ENCODE measurements at places on chromosomes 3 and 15. TPM values are rescaled to one million over a fixed set of nuclear protein-coding genes. Genes with fewer than 3 reads are reported as not detected.

Gene CACNA1D
- total RNA-seq, result 0.46 TPM

- DNase-seq, result no peak
Observed at GRCh38 chr3:123323781-123324180, 122.0 kb downstream of the SEC22A start.

DNA sequence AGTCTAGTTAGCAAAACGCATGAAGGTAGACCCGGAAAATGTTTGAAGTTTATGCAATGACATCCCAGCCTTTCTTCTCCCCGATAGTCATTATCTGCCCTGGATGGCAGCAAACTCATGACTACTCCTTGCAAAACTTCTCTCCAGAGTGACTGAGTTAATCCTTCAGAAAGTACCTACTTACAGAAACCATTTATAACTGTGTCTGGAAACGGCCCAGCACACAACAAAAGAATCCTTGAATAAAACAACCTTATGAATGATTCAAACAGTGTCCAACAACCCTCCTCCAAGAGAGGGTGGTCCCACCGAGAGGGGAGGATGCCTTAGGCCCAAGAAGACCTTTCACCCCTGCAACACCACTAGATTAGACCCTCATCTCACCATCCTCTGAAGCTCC is 14.2 kb downstream of the ST8SIA2 start:
- DNase-seq, result no peak

Gene FAIM
- 3.5 TPM for total RNA-seq

- DNase-seq, result no peak
Observed at GRCh38 chr3:10889206-10889960, 73.4 kb downstream of the SLC6A11 start.

DNA sequence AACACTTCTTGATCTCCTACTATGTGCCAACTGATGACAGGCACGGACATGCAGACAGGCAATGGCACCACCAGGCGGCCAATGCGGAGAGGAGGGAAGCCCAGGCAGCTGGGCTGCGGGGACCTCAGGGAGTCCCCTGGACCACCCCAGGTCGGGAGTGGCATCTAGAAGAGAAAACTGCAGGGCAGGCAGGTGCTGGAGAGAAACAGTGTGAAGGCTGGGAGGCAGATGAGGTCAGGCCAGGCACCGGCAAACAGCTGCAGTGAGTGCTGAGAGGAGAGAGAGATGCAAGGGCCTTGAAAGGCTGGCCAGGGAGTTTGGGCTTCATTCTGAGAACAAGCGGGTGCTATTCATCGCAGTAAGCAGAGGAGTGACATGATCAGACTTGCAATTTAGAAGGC is 29.1 kb downstream of the SLC6A1 start:
- DNase-seq, result no peak

Gene SPATA12
- total RNA-seq, result not detected

DNA sequence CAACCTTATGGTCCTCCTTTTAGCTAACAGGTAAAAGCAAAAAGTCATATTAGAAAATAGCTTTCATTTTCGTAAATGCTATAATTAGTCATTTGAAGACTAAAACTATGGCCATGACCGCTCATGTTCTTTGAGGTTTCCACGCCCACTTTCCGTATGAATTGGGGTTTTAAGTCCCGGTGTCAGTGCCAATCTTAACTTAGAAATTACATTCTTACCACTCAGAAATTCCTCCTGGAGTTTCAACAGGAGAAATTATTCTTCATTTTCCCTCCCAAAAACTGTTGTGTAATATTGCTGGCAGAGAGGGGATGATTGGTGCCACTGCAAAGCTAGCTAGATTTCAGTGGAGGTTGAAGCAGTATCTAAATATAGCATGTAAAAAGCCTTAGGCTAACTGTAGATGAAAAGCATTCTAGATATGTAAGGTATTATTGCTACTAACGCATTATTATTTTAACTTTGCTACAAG is 71.0 kb upstream of the MDFIC2 start:
- DNase-seq, result no peak

DNA sequence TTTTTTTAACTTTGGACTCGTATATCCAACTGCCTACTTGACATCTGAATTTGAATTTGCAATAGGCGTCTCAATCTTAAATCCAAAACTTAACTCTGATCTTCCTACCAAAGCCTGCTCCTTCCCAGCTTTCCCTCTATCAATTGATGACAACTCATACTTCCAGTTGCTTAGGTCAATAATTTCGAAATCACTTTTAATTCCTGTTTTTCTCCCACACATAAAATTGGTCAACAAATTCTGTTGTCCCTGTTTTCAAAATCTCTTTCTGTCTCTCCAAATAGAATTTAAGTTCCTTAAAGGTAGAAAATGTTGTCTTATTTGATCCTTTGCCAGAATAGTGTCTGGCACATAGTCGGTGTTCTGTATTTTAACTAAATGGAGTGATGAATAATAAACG is 332.4 kb downstream of the SATB1 start:
- no peak for DNase-seq

DNA sequence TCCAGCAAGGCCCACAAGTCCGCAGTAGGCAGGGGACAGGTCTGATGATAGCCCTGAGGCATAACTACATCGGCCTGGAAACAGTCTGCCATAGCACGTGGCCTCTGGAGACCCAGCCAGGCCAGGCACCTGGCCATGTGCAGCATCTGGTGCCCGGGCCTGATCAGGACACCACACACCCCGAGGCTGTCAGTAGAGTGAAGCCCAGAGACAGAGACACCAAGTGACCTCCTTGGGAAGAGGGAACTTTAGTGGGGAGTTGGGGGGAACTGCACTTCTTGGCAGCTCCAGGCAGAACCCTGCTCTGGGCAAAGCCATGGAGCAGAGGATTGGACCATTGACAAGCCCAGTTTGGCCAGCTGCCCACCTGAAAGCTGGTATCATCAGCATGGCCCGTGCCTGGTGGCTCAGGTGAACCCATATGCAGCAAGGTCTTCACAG is 1.2 kb downstream of the SHISA5 start:
- no peak for DNase-seq

Gene RSRC1
- total RNA-seq, result 21.4 TPM

GRCh38 chr3:28936154-28936553 is 344.7 kb upstream of the RBMS3 start:
- no peak for DNase-seq

DNA sequence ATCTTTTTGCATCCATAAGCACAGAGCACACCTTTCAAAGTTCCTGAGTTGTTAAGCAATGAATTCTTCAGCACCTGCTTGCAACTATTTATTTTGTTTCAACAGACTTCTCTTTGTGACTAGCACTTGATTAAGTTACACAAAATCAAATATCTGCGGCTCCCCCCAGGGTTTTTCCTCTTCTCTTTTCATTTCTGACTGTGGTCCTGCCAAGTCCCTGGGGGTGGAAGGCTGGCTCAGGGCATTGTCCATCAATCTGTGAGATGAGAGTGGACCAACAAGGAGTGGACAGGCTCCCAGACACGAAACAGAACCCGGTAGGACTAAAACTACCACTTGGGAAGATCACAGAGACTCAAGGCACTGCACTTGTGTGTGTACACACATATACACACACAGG is 96.8 kb downstream of the GABRB3 start:
- DNase-seq, result no peak

DNA sequence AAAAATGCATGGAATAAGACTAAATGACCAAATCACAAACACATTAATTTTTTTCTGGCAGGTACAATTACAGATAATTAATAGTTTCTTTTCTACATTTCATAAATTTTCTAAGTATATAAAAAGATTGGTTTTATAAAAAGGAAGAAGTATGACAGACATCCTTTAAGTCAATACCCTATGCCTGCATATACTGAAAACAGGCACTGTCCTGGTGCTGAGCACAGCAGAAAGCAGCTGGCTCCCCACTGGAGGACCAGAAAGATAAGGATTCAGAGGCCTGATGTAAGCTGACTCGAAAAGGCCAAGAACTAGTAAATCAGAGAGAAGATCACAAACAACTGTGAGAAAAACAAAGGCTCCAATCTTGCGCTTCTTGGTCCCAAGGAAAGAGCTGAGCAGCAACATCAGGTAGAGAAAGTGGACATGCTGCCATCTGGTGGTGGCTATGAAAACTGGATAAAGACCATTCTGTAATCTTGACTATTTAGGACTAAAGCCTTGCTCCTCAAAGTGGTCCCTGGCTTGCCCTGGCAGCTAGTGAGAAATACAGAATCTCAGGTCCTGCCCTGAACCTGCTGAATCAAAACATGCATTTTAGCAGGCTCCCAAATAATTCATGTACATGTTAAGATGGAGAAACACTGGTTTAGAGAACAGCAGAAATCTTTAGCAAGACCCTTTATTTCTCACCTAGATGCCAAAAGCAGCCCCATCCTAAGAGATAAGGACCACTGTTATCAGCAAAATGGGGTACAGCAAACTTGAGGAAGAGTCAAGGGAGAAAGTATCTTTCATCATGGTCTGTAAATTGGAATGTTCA is 76.0 kb downstream of the TRANK1 start:
- no peak for DNase-seq

Gene LTF
- total RNA-seq, result 5.4 TPM

GRCh38 chr3:151124476-151124875 is 39.0 kb downstream of the MED12L start:
- no peak for DNase-seq

Gene CCR8
- not detected for total RNA-seq

DNA sequence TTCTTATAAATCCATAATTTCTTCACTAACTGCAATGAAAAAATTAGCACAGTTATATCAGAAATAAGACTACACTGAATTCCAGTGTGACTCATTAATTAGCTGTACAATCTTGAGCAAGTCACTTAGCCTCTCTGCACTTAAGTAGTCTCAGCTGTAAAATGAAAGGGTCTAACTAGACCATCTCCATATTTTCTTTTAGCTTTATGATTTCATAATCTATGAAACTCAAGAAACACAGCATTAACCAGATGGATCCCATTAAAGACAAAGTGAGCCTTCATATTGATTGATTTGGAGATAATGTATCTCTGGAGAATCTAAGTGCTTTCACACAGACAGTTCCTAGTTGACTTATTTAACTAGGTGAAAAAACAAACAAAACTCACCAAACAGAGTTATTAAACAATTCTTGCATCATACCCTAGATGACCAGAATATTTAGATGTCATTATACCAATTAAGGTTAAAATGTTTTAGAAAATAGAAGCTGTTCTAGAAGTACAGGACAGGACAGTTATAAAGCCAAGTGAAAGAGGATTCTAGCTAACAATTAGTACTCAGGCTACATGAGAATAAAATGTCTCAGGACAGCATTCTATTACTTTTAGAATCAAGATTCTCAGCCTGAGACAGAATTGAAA is 11.2 kb downstream of the CSNK1G1 start:
- no peak for DNase-seq

- DNase-seq, result no peak
Observed at GRCh38 chr15:62962101-62962995, 80.2 kb upstream of the TPM1 start.

Gene MLF1
- total RNA-seq, result 79.2 TPM

DNA sequence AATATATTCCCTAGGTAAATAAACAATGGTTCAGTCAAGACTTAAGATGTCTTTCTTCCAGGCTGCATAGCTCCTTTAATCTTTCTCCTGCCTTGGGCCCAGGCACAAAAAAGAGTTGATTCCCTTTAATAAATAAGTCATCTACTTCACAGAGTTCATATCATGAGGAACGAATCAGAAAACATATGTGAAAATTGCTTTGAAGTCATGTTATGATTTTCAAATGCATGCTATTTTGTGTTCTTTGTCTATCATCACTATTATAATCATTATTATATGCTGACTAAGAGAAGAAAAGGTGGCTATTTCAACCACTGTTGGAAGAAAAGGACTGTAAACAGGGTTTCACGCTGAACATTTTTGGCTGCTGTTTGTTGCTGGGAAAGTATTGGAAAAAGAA is 70.4 kb downstream of the LSAMP start:
- no peak for DNase-seq

Gene MEX3B
- total RNA-seq, result 2.6 TPM

Gene STXBP5L
- not detected for total RNA-seq

- DNase-seq, result no peak
Observed at GRCh38 chr3:140576449-140576848, 101.4 kb upstream of the TRIM42 start.

Gene GOLGA8J
- not detected for total RNA-seq

Measured in cardiac septum (tissue), 1 donor.